ENCODE measurements at places on chromosomes 1 and 21.

DNA sequence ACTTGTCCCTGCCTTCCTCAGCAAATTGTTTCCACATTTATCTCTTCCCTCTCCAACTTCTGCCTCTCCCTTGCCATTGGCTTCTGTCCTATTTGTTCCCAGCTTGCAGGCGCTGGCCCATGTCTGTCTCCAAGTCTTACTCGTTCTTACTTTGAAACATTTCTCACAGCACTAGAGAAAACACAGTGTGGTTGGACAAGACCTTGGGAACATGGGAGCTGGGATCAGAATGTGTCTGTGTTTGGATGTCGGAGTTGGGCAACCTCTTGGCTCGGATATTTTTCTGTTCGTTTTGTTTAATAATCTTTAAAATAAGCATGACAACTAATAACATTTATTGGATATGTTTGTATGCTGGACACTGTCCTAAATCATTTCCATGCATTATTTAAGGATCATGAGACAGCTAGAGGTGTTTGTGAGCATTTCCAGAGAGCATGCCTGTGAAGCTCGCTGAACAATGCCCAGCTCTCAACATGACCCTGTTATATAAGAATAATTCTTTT, 5.9 kb upstream of the BRWD1 start:
- DNase-seq: no peak

DNA sequence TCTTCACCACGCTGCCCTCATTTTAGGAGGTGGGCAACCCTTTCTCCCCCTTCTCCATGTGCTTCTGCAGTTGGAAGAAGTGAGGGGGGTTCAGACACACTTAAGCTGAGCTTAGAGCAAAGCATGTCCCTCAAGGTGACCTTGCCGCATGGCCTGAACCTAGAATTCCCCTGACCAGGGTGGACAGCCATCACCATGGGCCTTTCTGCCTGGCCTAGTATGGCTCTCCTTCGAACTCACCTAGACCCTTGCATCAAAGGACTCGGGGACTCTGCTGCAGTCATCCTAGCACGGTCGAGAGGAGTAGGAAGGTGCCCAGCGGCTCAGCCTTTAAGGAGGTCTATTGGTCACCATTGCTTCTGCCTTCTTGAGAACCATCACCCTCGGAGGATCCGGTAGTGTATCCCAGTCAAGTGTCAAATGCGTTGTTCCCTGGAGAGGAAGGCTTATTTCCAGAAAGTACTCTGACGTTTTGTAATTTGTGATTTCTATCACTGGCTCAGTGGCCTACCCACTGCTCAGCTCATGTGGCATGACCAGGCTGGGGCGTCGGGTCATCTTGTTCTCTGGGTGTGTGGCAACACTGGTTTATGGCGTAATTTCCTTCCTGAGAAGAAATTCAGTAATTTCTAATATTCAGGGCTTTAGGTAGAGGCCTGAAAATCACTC, at the start of gene KCNE1:
Gene KCNE1, minus strand, starts transcription at position 424 of the 669 bp plus-strand sequence. CDS start 62,576 bp downstream, outside the sequence.
- DNase-seq: no peak

- DNase-seq: no peak
Measured at GRCh38 chr1:227886993-227887696, 60.6 kb downstream of the WNT9A start.

DNA sequence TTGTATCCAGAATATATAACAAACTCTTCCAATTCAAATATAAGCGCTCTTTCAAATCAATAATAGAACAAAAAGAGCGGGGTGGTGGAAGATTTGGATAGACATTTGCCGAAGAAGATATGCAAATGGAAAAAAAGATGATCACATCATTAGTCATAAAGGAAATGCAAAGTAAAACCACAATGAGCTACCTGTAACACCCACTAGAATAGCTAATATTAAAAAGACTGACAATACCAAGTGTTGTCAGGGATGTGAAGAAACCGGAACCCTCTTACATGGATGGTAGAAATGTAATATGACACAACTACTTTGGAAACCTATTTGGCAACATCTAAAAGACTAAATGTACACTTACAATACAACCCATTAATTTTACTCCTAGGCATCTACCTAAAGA, 5.7 kb upstream of the TRAF5 start:
- DNase-seq: no peak

DNA sequence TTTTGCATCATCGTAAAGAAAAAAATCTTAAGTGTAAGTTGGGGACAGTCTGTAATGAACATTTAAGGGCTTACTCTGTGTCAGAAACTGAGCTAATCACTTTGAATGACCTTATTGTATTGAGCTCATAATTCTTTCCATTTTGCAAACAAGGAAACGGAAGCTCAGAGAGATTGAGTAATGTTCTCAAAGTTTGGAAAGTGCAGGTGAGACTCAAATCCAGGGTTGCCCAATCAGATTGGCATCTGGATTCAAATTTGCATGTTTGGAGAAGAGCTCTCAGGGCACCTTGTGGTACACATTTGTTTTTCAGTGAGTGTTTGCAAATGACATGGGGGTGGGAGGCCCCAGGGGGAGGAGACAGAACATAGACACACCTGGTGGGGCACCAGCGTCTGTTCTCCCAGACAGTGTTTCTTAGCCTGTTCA, 8.0 kb downstream of the ALPL start:
- DNase-seq: no peak

DNA sequence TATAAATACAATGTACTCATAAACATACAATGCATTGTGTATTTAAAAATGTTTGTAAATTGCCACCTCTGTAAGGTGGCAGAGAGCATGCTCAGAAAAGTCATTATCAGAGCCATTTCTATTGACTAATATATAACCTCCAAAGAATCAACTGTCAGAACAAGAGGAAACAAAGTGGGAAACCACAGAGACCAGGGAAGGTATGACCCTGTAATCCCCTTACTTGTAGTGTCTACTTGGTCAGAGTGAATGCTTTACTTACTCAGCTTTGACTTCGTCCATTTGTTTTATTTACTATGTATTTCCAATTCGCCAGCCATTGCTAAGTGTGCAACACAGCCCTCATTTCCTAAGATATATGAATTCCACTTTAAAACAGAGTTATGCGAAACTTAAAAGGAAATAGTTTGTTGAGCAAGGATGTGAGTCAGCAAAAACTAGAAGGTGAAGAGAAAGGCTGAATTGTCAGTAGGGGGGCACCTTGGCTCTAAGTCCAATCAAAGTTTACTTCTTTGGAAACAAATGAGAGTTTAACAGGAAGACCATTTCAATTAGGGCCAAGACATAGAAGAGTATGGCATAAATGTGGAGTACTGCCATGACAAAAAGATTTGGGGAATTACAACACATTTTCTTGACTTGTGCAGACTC, 671.7 kb upstream of the PTBP2 start:
- DNase-seq: no peak
